ENCODE measurements at places on chromosomes 1 and 21.

- DNase-seq, result no peak
Observed at GRCh38 chr1:1038694-1039093, 18.8 kb downstream of the AGRN start.

GRCh38 chr1:239387304-239388158 is 1.2 kb downstream of the CHRM3 start:
- no peak for DNase-seq

DNA sequence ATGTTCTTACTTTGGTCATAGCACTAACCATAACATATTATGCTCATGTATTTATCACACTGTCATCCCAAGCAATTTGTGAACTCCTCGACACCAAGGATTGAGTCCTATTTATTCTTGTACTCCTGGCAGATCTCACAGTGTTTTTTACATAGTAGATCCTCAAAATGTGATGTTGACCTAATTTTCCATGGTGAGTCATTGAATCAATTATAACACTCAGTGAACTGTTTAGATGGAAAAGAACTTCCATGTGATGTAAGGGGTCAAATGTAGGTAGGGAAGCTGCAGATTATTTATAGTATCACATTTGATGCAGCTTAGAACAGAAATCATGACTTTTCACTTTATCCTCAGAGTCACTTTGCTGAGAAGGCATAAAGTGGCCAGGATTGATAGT is 281.9 kb upstream of the ADAMTS5 start:
- no peak for DNase-seq

DNA sequence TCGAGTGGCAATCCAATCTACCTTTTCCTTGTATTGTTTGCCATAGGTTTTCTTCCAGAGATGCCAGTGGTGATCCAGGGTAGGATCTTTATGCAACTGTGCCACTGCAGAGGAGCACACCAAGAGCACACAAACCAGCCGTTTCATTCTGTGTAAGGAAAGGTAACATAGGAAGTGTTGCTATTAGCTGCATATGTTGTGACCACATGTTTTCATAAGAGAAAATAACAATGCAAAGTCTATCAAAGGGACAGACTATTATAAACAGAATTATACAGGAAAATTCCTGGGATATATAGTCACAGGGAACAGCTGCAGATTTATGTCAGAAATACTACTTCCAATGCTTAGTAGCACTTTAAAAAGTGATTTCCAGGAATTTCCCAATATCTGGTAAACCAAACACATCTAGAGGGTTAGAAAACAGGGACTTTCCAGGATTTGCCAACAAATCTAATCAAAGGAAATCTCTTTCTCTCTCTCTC is 919 bp downstream of the CTSS start:
- DNase-seq, result no peak

DNA sequence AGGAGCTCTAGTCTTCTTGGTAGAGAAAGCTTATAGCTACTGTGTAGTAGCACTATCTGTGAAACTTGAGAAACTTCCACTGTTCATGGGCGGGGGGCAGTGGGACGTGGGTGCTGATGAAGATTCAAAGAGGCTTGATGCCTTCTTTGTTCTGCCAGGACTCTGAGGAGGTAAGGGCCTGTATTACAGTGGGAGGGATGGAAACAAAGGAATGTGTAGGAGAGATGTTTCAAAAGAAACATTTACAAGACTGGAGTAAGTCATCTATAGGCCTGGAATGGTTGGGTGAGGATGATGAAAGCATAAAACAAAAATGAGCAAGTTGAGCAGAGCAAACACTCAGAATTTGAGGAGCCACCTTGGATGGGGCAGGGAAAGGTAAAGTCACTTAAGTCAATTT is 89.4 kb downstream of the C1orf21 start:
- no peak for DNase-seq

- DNase-seq, result no peak
Observed at GRCh38 chr1:184825571-184825970, 70.9 kb upstream of the EDEM3 start.

DNA sequence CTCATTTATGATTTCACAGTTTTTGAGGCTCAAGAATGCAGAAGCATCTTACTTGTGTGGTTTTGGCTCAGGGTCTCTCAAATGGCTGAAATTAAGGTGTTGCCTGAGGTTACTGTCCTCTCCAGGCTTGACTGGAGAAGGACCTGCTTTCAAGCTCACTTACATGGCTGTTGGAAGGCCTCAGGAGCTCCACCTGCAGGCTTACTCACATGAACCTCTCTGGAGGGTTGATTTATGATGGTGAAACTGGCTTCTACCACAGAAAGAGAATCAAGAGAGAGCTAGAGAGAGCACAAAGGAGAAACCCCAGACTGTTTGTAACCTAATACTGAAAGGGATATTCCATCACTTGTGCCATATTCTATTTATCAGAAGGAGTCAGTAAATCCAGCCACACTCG is 6.2 kb upstream of the KCNK2 start:
- no peak for DNase-seq

DNA sequence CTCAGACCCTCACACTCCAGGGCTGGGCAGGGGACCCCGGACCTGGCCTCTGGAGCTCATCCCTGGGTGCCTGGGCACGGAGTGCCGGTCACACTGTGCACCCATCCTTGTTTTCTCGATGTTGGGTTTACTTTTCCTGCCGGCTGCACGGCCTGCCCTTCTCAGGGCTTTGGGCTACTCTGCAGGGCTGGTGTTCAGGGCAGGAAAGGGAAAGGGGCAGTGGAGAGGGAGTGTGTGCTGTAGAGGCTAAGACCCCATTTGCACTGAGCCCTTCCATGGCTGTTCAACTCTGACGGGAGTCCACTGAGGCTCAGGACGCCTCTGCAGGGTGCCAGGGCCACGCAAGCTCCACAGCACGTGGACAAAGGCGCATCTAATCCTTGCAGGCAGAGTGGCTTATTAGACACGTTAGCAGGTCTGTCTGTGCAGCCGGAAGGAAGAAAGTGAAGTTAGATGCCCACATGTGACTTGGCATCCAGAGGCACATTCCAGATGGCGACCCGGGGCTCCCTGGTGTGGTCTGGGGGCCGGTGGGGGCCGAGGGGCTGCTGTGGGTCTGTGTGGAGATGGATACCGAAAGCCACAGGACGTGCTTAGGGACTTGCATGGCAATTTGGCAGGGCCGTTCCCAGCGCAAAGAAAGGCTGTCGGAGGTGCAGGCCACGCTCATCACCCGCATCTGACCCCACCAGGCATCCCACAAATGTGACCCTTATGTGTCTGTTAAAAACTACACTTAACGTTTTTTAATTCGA is 33.6 kb downstream of the COL18A1 start:
- DNase-seq, result no peak

DNA sequence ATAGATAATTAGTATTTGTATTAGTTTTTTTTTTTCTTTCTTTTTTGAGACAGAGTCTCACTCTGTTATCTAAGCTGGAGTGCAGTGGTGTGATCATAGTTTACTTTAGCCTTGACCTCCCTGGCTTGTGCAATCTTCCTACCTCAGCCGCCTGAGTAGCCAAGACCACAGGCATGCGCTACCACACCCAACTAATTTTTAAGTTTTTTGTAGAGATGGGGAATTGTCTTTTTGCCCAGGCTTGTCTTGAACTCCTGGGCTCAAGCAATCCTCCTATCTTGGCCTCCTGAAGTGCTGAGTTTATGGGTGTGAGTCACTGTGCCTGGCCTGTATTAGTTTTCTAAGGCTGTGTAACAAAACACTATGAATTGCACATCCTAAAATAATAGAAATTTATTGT is 58.3 kb downstream of the MSH4 start:
- no peak for DNase-seq

GRCh38 chr1:1014799-1015681 is 1.7 kb downstream of the ISG15 start:
- no peak for DNase-seq

DNA sequence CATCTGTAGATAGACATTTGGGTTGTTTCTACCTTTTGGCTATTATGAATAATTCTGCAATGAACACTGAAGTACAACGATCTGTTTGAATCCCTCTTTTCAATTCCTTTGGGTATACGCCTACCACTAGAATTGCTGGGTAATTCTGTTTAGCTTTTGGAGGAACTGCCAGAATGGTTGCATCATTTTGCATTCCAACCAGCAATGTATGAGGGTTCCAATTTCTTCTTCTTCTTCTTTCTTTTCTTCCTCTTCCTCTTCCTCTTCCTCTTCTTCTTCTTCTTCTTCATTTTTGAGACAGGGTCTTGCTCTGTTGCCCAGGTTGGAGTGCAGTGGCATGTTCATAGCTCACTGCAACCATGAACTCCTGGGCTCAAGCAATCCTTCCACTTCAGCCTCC is 13.8 kb upstream of the THEM5 start:
- no peak for DNase-seq

- no peak for DNase-seq
Observed at GRCh38 chr1:192159014-192159413, 752 bp downstream of the RGS18 start.

GRCh38 chr21:39669485-39669884 is 56.7 kb downstream of the B3GALT5 start:
- DNase-seq, result no peak

- DNase-seq, result no peak
Observed at GRCh38 chr21:26131554-26131953, 39.0 kb downstream of the APP start.

DNA sequence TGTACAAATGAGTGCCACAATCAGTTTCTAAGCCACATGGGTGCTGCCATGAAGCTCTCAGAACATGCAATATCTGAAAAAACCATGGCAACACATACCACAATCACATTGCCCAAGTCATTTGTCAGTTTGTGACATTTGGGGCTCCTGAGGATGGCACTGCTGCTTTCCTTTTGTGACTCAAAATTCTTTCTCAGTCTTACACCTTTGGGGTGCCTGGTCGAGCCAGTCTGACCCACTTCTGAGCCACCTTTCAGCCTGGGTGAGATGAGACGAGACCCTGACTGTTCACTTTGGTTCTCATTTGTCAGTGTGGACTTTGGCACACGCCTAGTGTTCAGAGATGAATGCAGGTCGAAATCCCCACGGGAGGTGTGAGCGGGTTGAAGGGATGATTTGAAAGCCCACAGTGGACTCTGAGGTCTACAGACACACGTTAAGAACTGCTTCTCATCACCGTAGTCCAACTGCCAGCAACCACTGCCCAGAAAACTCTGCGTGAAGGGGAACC is 8.0 kb downstream of the BATF3 start:
- no peak for DNase-seq

DNA sequence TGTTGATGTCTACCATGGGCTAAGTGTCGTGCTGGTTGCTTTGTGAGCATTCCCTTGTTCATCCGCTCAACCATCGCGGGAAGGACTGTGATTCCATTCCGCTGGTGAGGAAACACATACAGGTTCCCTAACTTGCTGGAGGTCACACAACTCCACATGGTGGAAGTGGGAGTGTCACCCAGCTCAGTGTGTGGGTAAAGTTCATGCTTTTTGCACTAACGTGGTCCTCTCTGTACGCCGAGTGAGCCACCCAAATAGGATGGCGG is 4.0 kb upstream of the CLDN19 start:
- no peak for DNase-seq

DNA sequence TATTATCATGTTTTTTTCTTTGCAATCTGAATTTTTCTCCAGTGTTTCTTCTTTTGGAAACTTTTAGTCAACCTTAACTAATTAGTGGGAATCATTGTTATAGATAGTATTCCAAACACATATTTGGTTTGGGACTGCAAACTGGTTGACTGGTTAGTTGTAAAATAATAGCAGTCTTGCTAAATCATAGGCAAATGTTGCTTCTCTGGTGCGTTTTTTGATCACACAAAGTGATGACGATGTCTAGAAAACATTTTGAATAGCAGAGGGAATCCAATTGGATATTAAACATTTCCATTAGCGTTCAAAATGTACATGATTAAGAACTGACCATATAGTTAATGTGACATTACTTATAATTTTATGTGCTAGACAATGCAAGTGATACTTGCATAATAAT is 4.5 kb downstream of the DNAJB4 start:
- no peak for DNase-seq

DNA sequence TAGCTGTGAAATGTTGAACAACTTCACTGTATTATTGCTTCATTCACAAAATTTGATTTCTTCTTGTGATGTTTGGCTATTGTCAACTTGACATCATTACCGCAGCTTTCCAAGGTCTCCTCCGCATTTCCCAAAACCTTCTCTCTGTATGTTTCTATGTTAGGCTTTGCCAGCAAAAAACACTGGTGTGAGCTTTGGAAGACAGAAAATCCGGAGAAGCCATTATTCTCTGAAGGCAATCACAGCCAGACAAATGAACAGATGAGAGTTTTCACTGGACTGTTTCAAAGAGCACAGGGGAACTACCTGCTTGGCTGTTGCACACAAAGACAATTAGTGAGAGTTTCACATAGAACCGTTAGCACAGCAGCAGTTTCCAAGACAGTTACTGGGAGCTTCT is 609.6 kb downstream of the BRINP3 start:
- DNase-seq, result no peak

- no peak for DNase-seq
Observed at GRCh38 chr1:13818926-13819325, 118.9 kb downstream of the PRDM2 start.

DNA sequence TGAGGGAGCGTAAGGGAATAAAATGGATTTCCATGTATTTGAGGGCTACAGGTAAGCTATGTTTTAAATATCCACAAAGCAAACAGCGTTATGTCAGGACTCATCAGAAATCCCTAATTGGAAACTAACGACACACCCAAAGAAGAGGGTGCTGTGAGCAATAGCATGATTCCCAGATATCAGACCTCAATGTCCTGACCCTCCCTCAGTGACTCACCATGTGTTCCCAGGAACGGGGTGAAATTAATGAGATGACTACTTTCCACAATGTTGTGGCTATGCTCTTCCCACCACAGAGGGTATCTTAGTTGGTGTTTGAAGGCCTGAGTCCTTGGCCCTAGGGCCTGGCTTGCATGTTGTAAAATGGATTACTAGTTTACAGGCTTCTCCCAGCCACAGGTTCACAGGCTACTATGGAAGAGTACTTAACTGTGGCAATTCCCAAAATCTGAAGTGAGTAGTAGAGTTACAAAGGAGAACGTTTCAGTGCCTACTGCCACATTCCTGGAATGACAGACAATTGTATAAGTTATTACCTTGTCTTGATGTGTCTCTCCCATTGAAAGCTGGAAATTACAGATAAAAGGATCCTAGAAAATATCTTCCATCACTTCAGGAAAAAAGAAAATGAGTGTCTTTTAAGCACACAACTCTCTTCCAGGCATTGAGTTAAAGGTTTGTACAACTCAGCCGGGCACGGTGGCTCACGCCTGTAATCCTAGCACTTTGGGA is 1.7 kb upstream of the KRTAP11-1 start:
- DNase-seq, result no peak

DNA sequence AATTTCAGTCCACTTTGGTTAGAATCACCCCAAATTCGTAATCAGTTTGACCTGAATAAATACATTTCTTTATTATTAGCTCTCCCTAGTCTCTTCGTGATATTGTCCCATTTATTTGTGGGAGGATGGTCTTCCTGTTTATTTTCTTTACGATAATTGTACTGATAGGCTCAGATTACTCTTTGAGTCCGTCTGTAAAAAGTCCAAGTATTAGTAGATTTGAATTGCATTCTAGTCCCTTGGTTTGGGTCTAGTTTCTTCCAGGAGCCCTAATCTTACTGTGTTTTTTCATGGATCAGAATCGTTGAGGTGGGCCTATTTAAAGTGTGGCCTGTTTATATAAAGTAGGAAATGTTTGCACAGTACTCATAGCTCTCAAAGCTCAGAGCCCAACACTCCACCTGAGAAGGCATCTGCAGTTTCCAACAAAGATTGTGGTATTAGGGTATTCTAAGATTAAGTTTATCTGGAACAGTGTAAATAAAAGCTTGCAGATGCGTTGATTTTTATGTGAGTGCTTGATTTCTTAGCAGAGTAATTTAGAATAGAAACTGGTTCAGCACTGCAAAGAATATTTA is 33.1 kb downstream of the MAP3K21 start:
- DNase-seq, result no peak
